ENCODE measurements at places on chromosomes 6 and 20.

- DNase-seq: no peak
- no peaks in the 10 kb centered on the region for H3K27me3 ChIP-seq
- no peak overlapping the region for H3K27ac ChIP-seq
- no peaks in the 10 kb centered on the region for H3K36me3 ChIP-seq
- H3K4me3 ChIP-seq: no peak overlapping the region
Observed at GRCh38 chr6:136510782-136511181, 39.4 kb downstream of the MAP7 start.

DNA sequence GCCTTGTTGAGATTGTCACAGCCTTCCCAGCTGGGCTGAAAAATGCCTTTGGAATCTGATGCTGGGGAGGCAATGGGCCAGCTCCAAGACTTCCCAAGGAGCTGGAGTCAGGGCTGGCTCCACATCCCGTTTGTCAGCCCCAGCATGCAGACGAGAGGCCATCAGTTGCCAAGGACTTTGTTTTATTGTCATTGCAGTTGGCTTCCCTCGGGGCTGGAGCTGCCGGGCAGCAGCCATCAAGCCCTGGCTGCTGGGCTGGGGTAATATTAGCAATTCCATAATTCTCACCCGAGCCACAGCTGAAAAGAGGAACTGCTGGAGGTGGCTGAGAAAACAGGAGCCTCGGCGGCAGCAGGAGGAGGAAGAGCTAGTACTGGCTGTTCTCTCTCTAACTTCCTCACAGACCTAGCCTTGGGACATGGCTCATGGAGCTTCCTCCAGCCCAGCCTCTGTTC is 182.5 kb downstream of the CDC5L start:
- H3K4me1 ChIP-seq: no peaks in the 10 kb centered on the region
- H3K36me3 ChIP-seq: no peaks in the 10 kb centered on the region
- no peak overlapping the region for H3K27ac ChIP-seq

- DNase-seq: no peak
- peaks cover 12% of the 10 kb centered on the region for H3K4me1 ChIP-seq
- no peaks in the 10 kb centered on the region for H3K36me3 ChIP-seq
- no peak overlapping the region for H3K27ac ChIP-seq
- peaks cover 12% of the 10 kb centered on the region for H3K27me3 ChIP-seq
Observed at GRCh38 chr6:151502499-151502898, 8.7 kb downstream of the CCDC170 start.

- no peak for DNase-seq
- no peak overlapping the region for H3K27ac ChIP-seq
- H3K4me3 ChIP-seq: no peak overlapping the region
- no peaks in the 10 kb centered on the region for H3K36me3 ChIP-seq
- H3K4me1 ChIP-seq: no peaks in the 10 kb centered on the region
- H3K27me3 ChIP-seq: peaks cover 13% of the 10 kb centered on the region
Observed at GRCh38 chr6:73339340-73339739, 14.7 kb downstream of the DPPA5 start.

- no peak overlapping the region for H3K27ac ChIP-seq
- H3K4me1 ChIP-seq: no peaks in the 10 kb centered on the region
- H3K36me3 ChIP-seq: peaks cover 2% of the 10 kb centered on the region
- no peak for DNase-seq
Observed at GRCh38 chr6:135397172-135397952, 100.2 kb downstream of the AHI1 start.

- peaks cover 27% of the 10 kb centered on the region for H3K4me1 ChIP-seq
- peak overlapping the region; percentile 7 for H3K27ac ChIP-seq
- DNase-seq: peak; percentile 82
- peaks cover 4% of the 10 kb centered on the region for H3K36me3 ChIP-seq
Observed at GRCh38 chr6:36623547-36624459, 29.6 kb downstream of the SRSF3 start.

GRCh38 chr6:149881066-149881766 is 16.7 kb downstream of the RAET1E start:
- H3K4me3 ChIP-seq: no peak overlapping the region
- H3K4me1 ChIP-seq: no peaks in the 10 kb centered on the region
- no peak for DNase-seq
- peaks cover 43% of the 10 kb centered on the region for H3K27me3 ChIP-seq
- no peaks in the 10 kb centered on the region for H3K36me3 ChIP-seq
- no peak overlapping the region for H3K27ac ChIP-seq

DNA sequence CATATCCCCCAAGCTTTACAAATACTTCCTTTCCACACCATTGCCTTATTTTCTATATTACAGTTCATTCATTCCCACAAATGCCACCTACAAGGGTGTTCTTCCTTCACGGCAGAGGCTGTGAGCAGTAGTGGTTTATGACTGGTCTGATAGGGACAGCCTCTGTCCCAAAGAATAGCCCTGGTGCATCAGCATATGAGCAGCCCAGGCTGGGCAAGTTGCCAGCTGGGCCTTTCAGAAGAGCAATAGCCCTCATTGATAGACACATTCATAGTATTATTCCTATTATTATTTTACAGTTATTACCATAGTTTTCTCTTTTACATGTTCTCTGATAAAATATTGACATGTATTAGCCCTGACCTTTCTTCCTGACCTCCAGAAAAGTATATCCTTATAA is 149.9 kb downstream of the MMS22L start:
- no peak for DNase-seq
- no peaks in the 10 kb centered on the region for H3K36me3 ChIP-seq
- H3K27ac ChIP-seq: no peak overlapping the region
- H3K27me3 ChIP-seq: no peaks in the 10 kb centered on the region
- H3K4me1 ChIP-seq: no peaks in the 10 kb centered on the region

DNA sequence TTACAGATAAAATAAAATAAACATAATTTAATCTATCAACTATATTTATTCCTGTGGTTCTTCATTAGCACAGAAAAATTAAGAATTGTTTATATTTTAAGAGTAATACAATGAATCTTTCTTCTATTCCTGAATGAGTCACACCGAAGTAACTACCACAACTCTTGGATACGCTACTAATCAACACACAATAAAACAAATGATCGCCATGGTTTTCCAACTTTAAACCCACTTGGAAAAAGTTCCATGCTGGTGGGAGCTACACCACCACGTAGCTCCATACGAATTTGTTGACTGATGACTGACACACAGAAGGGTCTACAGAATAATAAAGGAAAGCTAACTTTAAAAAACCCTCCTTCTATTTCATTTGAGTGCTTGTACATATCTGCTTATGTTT is 135.8 kb upstream of the NEDD9 start:
- no peaks in the 10 kb centered on the region for H3K27me3 ChIP-seq
- peaks cover 57% of the 10 kb centered on the region for H3K36me3 ChIP-seq
- no peak for DNase-seq
- peaks cover 57% of the 10 kb centered on the region for H3K4me1 ChIP-seq
- H3K4me3 ChIP-seq: no peak overlapping the region

DNA sequence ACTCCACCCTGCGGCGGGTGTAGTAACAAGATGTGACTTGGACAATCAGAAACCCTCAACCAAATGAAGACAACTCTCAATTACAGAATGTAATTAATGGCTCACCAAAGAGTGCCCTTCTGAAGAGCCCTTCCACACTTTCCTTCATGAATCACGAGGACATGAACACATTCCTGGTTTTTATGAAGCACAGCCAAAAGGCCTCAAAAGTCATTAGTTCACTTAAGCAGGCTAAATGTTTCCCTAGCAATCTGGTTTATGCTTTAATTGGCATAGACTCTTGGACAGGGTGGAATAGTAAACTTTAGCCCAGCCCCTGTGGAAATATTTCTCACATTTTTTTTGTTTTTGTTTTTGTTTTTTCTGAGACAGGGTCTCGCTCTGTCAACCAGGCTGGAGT is 20.5 kb downstream of the CPNE5 start:
- peaks cover 17% of the 10 kb centered on the region for H3K4me1 ChIP-seq
- H3K4me3 ChIP-seq: no peak overlapping the region
- peaks cover 9% of the 10 kb centered on the region for H3K27me3 ChIP-seq

GRCh38 chr6:159943968-159944598 is 24.8 kb upstream of the IGF2R start:
- peaks cover 12% of the 10 kb centered on the region for H3K27me3 ChIP-seq
- H3K4me3 ChIP-seq: no peak overlapping the region
- H3K27ac ChIP-seq: no peak overlapping the region

GRCh38 chr6:20479526-20479925 is 54.7 kb upstream of the CDKAL1 start:
- DNase-seq: no peak
- no peak overlapping the region for H3K27ac ChIP-seq
- H3K27me3 ChIP-seq: no peaks in the 10 kb centered on the region
- H3K36me3 ChIP-seq: peaks cover 50% of the 10 kb centered on the region
- H3K4me3 ChIP-seq: no peak overlapping the region

- no peak for DNase-seq
- H3K36me3 ChIP-seq: peaks cover 3% of the 10 kb centered on the region
- peaks cover 12% of the 10 kb centered on the region for H3K4me1 ChIP-seq
- no peak overlapping the region for H3K4me3 ChIP-seq
- H3K27me3 ChIP-seq: no peaks in the 10 kb centered on the region
Observed at GRCh38 chr20:48619126-48620101, 208.4 kb downstream of the PREX1 start.

DNA sequence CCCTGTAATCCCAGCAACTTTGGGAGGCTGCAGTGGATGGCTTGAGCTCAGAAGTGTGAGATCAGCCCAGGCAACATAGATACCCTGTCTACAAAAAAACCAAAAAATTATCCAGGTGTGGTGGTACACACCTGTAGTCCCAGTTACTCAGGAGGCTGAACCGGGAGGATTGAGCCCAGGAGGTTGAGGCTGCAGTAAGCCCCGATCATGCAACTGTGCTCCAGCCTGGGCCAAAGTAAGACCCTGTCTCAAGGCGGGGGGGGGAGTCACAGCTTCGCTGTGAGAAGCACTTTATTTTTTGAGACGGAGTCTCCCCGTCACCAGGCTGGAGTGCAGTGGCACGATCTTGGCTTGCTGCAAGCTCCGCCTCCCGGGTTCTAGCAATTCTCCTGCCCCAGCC is 54.2 kb downstream of the EZR start:
- H3K27ac ChIP-seq: no peak overlapping the region
- H3K4me1 ChIP-seq: no peaks in the 10 kb centered on the region
- no peak overlapping the region for H3K4me3 ChIP-seq
- DNase-seq: no peak
- H3K27me3 ChIP-seq: no peaks in the 10 kb centered on the region

DNA sequence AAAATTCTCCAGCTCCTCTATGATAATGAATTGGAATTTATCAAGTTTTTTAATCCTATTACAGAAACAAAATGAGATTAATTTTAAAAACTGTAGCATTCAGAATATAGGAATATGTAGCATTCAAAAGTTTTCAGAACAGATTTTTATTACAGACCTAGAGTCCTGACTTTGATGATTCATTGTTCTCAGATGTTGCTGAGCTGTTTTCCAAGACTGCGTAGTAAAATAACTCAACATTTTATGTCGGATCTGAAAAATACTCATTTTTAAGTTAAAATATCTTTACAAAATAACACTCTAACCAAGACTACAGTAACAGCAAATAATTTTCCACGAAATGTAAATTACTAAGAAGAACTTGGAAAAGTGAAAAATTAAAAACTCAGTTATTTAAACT is 67.1 kb downstream of the SYCP2 start:
- no peak for DNase-seq
- H3K4me1 ChIP-seq: no peaks in the 10 kb centered on the region
- H3K36me3 ChIP-seq: no peaks in the 10 kb centered on the region
- H3K27me3 ChIP-seq: peaks cover 5% of the 10 kb centered on the region

GRCh38 chr6:137787016-137787415 is 80.0 kb upstream of the TNFAIP3 start:
- DNase-seq: no peak
- H3K27ac ChIP-seq: no peak overlapping the region
- H3K4me1 ChIP-seq: peaks cover 30% of the 10 kb centered on the region
- H3K4me3 ChIP-seq: no peak overlapping the region
- H3K36me3 ChIP-seq: no peaks in the 10 kb centered on the region

DNA sequence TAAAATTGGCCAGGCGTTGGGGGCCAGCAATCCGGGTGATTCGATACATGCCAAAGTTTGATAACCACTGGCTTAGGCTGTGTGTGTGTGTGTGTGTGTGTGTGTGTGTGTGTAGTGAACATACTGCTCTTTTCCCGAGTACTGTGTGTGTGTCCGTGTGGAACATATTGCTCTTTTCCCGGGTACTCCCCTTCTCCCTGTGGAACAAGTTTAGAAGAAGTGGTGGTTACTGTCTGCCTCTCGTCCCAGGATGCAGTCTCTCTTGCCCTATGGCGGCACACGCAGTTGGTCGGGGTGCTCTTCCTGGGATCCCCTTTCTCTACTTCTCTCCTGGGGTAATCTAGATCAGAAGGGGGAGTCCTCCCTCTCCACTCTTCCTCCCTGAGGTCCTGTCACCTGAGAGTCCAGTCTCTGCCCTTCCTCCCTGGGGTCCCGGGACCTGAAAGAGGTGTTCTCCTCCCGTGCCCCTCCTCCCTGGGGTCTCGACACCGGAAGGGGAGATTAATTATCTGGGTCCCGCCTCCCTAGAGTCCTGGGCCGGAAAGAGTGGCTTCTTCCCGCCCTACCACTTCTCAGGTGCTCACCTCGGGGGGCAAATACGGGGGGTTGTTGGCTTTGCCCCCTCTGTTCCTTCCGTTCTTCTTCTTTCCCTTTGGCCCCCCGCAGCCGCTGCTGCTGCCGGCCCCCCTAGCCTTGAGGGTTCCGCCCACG is 516 bp downstream of the GTPBP2 start:
- no peaks in the 10 kb centered on the region for H3K27me3 ChIP-seq
- H3K4me1 ChIP-seq: peaks cover 36% of the 10 kb centered on the region
- H3K27ac ChIP-seq: peak overlapping the region; percentile 100
- DNase-seq: peak; percentile 69

GRCh38 chr6:160162030-160162566 is 40.5 kb downstream of the SLC22A1 start:
- H3K4me1 ChIP-seq: no peaks in the 10 kb centered on the region
- no peak overlapping the region for H3K4me3 ChIP-seq
- peaks cover 2% of the 10 kb centered on the region for H3K27me3 ChIP-seq
- H3K27ac ChIP-seq: no peak overlapping the region
- DNase-seq: no peak

DNA sequence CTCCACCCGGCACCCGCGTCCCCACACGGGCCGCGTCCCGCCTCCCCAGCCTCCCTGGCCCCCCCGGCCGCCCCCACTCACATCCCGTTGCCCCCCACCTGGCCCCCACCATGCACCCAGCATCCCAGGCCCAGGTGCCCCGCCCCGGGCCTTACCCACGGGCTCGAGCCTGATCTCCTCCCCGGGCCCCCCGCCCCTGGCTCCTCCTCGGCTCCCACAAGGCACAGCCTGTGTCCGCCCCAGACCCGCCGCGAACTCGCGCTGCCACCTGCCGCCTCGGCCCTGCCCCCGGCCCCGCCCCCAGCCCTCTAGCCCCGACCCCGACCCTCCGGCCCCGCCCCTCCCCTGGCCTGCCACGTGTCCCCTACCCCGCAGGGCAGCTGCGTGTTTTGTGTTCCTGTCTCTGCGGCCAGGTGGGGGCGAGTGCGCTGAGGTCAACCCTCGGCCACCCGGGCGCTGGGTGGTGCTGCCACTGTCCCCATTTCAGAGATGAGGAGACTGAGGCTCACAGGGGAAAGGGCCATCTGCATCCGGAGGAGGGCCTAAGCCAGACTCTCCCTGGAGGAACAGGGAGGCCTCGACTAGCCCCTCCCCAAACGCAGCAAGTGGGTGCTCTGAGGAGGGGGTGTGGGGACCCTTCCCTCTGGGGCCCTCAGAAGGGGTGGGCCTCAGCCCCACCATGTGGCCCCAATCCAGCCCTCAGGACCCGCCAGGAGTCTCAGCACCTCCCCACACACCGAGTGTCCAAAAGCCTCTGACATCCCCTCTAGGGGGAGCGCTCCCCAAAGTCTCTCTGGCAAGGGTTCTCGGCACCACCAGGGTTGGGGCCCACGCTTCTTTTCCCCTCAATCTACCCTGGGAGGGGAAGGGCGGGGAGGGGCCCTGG is 99.8 kb downstream of the TAF4 start:
- DNase-seq: no peak
- no peak overlapping the region for H3K27ac ChIP-seq
- H3K4me1 ChIP-seq: no peaks in the 10 kb centered on the region
- peaks cover 15% of the 10 kb centered on the region for H3K27me3 ChIP-seq
- H3K36me3 ChIP-seq: no peaks in the 10 kb centered on the region
- H3K4me3 ChIP-seq: no peak overlapping the region
